ENCODE measurements at places on chromosomes 2 and 18. TPM values are rescaled to one million over a fixed set of nuclear protein-coding genes. Genes with fewer than 3 reads are reported as not detected.

GRCh38 chr18:22545066-22545760, 127.5 kb upstream of the CTAGE1 start:
- no peak for DNase-seq

DNA sequence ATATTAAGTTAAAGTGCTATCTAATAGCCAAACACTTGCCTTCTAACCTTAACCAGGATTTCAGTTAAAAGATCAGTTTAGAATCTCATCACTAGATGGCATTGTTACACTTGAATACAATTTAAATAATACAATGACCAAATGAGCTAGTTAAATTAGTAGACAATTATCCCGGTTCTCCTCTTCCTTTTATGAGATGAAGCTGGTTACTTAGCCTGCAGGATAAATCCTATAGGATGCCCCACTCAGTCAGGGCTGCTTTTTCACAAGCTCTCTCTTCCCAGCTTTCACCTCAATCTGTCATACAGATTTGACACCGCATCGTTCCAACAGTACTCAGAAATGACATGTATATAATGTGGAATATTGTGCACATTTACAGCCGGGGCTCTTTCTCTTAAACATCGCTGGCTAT, 678.8 kb downstream of the KCNJ3 start:
- no peak for DNase-seq

DNA sequence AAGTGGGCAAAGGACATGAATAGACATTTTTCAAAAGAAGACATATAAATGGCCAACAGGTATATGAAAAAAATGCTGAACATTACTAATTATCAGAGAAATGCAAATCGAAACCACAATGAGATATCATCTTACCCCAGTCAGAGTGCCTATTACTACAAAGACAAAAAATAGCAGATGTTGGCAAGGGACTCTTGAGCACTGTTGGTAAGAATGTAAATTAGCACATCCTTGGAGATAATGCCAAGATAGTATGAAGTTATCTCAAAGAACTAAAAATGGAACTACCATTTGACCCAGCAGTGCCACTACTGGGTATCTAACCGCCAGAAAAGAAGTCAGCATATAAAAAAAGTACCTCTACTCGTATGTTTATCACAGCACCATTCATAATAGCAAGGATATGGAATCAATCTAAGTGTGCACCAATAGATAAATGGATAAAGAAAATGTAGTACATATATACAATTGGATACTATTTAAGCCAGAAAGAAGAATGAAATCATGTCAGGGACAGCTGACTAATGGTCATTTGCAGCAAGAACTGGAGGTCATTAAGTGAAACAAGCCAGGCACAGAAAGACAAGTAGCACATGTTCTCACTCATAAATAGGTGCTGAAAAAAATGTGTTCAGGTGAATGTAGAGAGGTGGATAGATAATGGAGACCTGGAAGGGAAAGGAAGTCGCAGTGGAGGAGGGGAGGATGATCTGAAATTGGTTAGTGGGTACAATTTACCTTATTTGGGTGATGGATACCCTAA, 141.7 kb upstream of the B3GNT2 start:
- peak; percentile 9 for DNase-seq

DNA sequence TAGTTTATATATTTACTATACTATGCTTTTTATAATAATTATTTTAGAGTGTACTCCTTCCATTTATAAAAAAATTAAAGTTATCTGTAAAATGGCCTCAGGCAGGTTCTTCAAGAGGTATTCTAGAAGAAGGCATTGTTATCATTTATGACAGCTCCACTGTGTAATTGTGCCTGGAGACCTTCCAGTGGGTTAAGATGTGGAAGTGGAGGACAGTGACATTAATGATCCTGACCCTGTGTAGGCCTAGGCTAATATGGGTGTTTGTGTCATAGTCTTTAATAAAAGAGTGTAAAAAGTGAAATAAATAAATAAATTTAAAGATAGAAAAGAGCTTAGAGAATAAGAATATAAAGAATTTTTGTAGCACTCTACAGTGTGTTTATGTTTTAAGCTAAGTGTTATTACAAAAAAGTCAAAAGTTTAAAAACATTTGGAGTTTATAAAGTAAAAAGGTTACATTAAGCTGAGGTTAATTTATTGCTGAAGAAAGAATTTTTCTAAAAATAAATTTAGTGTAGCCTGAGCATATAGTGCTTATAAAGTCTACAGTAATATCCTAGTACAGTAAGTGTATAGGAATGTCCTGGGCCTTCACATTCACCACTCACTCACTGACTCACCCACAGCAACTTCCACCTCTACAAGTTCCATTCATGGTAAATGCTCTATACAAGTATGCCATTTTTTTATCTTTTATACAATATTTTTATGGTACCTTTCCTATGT, 190.0 kb upstream of the SESTD1 start:
- DNase-seq: no peak

DNA sequence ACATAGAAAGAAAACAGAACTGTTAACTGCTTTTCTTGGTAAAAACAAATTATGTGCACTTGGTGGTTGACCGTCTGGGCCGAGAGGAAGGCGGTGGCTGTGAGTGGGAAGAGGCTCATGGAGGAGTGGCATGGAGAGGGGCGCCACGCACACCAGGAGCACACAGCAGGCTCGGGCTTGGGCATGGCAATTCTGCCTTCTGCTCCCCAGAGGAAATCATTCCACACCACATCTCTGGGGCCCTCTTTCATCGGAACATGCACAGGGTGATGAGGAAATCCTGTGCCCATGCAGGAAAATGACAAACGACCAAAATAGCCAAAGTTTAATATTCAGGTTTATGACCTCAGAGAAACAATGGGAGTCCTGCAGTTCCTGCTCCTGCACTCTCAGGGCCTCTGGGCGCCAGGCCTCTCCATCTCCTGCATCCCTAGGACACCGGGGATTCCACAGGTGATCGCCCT, 26.4 kb downstream of the WDFY1 start:
- DNase-seq: no peak

- no peak for DNase-seq
Measured at GRCh38 chr2:157470321-157470720, 26.4 kb upstream of the CYTIP start.

- no peak for DNase-seq
Measured at GRCh38 chr2:86238354-86238753, 39.1 kb downstream of the MRPL35 start.

GRCh38 chr2:169984145-169984544, 156.9 kb downstream of the UBR3 start:
- DNase-seq: no peak

DNA sequence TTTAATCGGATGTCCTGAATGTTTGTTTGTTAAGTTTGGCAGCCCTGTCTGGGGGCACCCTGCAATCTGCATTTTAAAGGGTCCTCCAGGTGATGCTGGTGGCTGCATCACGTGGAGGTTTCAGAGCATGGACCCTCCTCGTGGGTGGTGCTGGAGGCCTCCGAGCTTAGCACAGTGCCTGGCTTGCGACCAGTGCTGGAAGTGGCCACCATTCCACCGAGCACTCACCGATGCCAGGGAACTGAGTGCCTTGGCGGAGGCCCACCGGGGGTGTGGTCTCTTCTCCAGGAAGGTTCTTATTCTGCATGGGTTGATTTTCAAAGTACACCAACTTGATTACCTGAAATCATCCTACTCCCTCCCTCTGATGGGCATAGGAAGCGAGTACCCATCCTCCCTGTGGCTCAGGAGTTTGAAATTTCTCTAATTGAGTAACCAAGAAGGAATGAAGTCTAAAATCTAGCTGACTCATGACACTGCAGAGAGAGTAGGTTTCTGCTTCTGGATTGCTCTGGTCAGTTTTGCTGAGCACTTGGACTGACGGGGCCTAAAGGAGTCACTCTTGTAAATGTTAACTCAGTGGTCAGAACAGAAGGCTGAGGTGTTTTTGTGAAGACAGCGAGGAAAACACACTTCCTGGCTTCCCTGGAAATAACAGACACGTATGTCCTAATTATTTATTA, 58.1 kb upstream of the SLC66A3 start:
- no peak for DNase-seq

GRCh38 chr18:47557160-47557559, 305.7 kb upstream of the SKOR2 start:
- DNase-seq: no peak

- no peak for DNase-seq
Measured at GRCh38 chr18:7576077-7576476, 9.0 kb downstream of the PTPRM start.

DNA sequence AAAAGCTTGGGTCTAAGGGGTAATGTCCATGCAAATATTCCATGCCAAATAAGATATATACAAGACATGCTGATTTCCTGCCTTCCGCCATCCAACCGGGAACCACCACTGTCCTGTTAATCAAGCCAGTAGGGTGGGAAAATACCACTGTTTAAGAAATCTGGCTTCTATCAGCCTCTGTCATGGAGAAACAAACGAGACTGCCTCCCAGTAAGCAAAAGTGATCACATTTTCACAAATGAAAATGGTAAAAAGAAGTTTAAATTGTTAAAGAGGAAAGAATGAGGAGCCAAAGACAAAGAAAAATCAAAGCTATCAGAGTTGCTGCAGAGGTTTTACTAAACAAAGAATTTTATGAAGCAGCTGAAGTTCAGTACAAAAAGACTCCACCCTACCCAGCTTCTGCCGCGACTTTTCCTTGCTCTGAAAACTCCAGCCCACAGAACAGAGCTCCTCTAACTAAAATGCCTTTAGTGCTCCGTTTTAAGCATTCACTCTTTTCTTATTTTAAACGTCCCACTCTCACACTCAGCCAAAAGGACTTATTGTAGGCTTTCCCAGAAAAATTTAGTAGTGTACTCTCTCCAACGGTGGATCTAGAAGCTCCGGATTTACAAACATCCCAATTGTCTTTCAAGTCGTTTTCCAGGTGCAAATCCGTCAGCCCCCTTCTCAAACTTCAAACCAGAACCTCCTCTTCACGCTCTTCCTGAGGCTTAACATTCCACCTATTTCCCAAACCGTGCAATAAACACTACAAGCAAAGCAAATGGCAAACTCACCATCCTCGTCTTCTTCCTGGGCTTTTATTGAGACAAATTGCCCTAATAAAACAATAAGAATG, 613 bp downstream of the COL5A2 start:
- DNase-seq: no peak

DNA sequence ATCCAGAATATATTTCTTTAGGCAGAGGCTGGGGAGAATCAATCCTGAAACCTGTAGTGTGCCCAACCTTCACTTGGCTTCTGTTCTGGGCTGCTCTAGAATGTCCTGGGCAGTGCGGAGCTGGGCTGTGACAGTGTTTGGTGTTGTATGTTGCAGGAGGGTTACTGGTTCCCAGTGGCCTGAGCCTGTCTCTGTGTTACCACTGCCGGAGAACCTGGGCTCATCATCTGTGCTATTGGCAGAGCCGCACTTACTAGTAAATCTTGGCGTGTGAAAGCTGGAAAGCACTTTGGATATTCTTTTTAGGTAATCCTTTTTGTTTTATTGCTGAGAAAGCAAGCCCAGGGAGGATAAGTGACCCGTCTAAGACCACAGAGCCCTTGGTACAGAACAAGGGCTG, 412.9 kb downstream of the SLC4A3 start:
- DNase-seq: no peak

GRCh38 chr2:126748188-126748760, 92.3 kb downstream of the GYPC start:
- DNase-seq: no peak

DNA sequence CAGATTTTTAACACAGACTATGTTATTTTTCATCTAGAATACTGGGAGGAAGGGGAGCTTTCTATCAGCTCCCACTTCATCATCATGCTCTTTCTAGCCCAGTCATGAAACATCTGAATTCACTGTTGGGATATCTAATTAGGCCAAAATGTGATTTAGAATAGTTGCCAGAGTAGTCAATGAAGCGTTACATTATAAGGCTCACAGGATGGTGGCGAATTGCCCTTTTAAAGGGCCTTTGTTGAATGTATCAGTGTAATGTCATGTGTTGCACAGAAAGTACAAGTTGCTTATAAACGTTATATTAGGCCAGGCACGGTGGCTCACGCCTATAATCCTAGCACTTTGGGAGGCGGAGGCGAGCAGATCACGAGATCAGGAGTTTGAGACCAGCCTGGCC, 45.6 kb downstream of the PDE1A start:
- no peak for DNase-seq

GRCh38 chr2:137435162-137435561, 529.1 kb upstream of the HNMT start:
- no peak for DNase-seq

GRCh38 chr2:82527124-82527523, 1932.0 kb downstream of the SUCLG1 start:
- DNase-seq: peak; percentile 28

The CD302 gene
- total RNA-seq: 2.4 TPM

The MYO3B gene
- not detected for total RNA-seq

The DNPEP gene
- total RNA-seq: 74.0 TPM

The CNGA3 gene
- not detected for total RNA-seq

The SLC14A1 gene
- 35.1 TPM for total RNA-seq

The SLC40A1 gene
- total RNA-seq: 12.9 TPM
